ENCODE measurements at places on chromosomes 1 and 21.

GRCh38 chr1:204361341-204361771 is 1.6 kb upstream of the PLEKHA6 start:
- no peak for DNase-seq

DNA sequence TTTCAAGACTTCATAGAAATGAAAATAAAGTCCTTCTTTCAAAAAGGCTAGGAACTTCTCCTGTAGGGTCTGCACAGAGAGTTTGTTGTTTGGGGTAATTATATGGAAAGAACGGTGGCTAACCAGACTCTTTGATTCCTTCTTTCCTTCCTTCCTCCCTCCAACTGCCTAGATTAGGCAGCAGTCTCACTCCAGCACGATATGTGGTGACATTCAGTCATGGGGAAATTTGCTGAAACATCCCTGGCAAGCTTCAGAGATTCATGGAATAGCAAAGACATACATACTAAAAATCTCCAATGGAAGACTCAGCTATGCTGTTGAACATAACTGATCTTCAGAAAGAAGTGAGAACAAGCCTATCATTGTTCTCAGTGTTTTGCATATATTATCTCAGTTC is 4.3 kb downstream of the NTMT2 start:
- no peak for DNase-seq

DNA sequence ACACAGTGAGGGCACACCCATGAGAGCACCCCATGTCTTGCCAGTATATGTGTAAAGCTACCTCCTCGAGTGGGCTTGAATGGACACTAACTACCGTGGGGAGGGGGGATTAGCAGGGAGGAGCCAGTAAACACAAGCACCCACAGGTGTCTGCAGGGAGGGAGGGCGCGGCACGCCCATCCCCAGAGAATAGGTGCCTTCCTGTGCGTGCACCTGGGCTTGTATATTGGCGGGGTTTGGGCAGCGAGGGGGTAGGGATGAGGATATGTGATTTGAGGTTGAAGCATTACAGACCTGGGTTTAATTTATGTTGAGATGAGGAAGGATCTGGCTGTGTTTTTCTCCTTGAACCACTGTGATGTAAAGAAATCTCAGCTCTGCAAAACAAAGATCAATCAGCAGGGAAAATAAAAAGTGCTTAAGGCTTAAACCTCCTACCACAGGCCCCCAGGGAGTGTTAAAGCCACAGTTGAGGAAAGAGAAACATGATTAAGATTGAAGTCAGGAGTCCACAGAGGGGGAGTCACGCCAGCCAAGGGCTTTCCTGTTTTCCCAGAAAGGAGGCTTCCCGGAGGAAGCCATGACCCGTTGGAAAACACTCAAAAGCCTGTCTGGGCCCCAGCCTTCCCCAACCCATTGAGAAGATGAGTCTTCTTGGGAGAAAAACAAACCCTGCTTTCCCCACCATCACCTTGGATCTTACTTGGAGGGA is 80.0 kb downstream of the CAMK2N1 start:
- no peak for DNase-seq

DNA sequence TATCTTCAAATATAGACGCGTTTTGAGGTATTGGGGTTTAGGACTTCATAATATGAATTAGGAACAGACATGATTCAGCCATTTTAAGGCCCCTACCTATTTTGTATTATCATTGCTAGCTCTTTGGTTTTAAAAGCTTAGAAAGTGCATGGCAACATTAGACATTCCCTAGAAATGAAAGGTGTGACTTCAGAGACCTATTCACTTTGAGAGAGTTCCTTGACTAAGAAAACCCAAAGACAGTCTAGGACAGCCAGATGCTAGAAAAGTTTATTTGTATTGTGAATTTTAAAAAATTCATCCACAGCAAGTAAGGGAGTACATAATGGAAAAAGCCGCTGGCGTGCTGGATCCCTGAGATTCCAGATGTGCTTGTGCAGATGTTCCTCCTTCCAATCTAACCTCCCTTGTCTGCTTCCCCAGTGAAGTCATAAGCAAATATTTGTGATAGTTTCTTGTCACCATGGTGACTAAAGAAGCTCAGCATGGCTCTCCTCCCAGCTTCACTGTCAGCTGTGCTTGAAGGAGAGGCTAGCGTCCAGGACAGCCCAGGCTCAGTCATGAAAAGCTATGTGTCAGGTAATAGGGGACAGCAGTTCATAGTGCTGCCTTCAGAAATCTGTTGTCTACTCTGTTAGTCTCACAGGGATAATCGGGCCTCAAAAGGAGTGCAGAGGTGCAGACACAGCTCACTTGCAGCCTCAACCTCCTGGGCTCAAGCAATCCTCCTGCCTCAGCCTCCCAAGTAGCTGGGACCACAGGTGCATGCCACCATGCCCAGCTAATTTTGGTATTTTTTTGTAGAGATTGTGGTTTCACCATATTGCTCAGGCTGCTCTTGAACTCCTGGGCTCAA is 34.8 kb downstream of the KPNA6 start:
- peak; percentile 74 for DNase-seq

- DNase-seq = no peak
Observed at GRCh38 chr1:35870651-35871309, 12.2 kb upstream of the AGO1 start.

DNA sequence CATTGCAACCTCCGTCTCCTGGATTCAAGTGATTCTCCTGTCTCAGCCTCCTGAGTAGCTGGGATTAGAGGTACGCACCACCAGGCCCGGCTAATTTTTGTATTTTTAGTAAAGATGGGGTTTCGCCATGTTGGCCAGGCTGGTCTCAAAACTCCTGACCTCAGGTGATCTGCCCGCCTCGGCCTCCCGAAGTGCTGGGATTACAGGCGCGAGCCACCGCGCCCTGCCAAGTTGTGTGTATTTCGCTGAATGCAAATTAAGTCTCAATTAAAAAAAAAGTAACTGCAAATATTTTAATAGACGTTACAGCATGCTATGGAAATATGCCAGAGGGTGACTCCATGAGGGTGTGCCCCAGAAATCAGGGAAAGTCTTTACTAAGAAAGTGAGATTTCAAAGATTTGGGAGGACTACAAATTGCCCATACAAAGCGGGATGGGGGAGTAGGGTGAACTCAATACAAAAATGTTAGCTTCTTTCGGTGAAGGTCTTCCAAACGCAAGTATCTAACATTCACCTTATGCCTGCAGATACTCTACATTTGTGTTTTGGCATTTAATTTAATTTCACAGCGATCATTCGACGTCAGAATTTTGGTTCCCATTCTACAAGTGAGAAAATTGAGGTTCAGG is 85.6 kb downstream of the NKAIN1 start:
- no peak for DNase-seq

Data from HFF-Myc (cell line).